B cell (primary cell): ENCODE measurements at places on chromosomes 11 and 22. TPM values are rescaled to one million over a fixed set of nuclear protein-coding genes. Genes with fewer than 3 reads are reported as not detected.
A peak's percentile ranks its signal among the peaks of the same experiment; 100 is the strongest.

The BARX2 gene
- not detected in 2 replicates for total RNA-seq

GRCh38 chr11:10322830-10323792 lies 18.2 kb downstream of the ADM start:
- DNase-seq, result peak; percentile 70

GRCh38 chr11:21543901-21544300 lies 649.0 kb upstream of the ANO5 start:
- no peak for DNase-seq

- no peak for DNase-seq
Observed at GRCh38 chr11:72534371-72535193, 100.3 kb upstream of the CLPB start.

- no peak for DNase-seq
Observed at GRCh38 chr11:37456746-37457145, 858.7 kb upstream of the RAG2 start.

DNA sequence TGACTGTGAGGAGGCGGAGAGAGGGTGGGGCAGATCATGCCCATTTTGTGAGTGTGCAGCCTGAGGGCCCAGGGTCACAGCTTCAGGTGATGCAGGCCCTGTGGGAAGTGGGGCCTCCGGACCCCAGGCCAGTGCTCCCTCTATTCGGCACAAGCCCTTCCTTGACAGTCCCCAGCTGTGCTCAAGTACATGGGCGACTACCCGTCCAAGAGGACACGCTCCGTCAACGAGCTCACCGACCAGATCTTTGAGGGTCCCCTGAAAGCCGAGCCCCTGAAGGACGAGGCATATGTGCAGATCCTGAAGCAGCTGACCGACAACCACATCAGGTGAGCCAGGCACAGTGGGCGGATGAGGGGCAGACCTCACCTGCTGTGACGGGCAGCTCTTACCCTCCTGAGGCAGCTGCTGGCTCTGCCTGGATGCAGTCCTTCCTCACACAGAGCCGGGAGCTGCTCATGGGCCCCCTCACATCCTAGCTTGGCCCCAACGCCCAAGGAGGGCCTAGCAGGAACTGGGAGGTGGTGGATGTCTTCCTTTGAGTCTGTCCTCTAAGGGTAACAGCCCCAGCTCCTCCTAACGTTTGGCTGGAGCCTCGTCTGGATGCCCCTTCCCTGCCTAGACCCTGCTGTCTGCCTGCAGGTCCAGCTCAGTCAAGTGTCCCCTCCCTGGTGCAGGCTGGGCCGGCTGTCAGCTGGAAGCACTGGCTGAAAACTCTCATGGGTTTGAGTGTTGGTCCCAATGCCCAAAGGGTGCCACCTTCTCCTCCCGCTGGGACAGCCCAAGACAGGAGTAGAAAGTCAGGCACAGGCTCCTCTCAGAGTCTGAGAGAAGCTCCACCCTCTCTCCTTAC lies 76.1 kb downstream of the MYO7A start:
- no peak for DNase-seq

DNA sequence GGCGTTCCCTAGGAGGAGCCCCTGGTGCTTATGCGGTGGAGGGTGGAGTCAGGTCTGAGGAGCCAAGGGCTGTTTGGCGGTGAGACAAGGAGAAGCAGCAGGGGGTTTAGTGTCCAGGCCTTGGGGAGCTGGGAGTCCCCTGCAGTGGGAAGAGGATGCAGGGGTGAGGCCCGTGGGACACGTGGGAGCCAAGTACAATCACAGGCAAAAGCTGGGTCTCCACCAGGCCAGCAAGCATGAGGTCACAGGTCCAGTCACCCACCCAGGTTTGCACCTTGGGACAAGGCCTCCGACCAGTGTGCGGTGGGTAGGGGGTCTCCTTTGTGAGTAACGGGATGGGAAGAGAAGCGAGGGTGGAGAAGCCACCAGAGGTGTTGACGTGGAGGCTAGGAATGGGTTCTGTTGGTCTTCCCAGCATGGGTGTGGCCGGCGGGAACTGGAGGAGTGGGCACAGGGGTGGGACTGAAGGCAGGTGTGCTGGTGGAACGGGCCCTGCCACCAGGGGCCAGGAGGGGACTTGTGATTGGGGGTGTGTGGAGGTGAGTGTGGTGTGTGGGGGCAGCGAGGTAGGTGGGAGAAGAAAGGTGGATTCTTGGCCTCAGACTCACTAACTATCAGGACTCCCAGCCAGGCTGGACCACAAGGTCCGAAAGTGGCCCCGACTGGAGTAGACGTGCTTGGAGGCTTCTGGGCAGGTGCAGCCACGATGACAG lies 953.6 kb downstream of the TBC1D22A start:
- DNase-seq, result no peak

- DNase-seq, result peak; percentile 78
Observed at GRCh38 chr22:37498289-37498909, 12.2 kb upstream of the MFNG start.

DNA sequence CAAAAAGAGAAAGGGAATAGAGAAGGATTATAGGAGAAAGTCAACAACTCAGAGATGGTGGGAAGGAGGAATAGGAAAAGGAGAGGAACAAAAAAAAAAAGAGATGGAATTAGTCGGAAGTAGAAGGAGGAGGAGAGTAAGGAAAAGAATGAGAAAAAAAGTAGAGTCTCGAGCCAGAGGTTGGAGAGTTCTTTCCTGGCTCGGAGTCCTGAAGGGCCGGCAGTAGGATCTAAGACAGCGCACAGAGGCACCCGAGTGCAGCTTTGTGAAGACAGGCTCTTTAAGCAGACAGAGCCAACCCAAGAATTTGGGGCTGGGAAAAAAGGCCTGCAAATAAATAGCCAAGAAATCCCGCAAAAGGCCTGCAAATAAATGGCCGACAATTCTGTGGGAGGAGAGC lies 170.4 kb upstream of the CCDC90B start:
- DNase-seq, result no peak

- no peak for DNase-seq
Observed at GRCh38 chr11:117595440-117595839, 201.6 kb downstream of the DSCAML1 start.

- no peak for DNase-seq
Observed at GRCh38 chr11:12174477-12175143, 64.2 kb downstream of the MICAL2 start.

DNA sequence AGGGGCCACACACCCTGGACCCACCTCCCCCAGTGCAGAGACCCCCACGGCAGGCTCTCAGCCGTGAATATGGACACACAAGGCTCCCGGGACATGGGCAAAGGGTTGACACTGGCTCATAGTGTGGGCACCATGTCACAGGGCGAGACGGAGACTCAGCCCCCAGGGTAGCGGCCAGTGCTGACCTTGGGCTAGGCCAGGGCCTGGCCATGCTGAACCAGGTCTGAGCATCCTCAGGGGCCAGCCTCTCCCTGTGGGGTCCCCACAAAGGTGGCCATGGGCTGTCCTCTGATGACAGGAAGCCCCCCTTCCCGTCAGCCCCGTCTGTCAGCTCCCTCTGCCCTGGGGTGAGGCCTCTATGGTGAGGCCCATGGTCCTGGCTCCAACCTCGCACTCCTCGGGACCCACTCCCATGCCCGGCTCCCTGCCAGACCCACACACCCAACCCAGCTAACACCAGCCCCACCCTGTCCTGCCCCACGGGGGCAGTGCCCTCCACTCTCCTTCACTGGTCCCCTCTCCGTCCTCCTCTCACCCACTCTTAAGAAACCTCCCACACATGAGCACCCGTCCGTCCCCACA lies 19.0 kb upstream of the PRODH start:
- no peak for DNase-seq

- DNase-seq, result no peak
Observed at GRCh38 chr22:49390954-49391353, 436.7 kb downstream of the BRD1 start.

The GLB1L3 gene
- total RNA-seq, result not detected in 2 replicates

DNA sequence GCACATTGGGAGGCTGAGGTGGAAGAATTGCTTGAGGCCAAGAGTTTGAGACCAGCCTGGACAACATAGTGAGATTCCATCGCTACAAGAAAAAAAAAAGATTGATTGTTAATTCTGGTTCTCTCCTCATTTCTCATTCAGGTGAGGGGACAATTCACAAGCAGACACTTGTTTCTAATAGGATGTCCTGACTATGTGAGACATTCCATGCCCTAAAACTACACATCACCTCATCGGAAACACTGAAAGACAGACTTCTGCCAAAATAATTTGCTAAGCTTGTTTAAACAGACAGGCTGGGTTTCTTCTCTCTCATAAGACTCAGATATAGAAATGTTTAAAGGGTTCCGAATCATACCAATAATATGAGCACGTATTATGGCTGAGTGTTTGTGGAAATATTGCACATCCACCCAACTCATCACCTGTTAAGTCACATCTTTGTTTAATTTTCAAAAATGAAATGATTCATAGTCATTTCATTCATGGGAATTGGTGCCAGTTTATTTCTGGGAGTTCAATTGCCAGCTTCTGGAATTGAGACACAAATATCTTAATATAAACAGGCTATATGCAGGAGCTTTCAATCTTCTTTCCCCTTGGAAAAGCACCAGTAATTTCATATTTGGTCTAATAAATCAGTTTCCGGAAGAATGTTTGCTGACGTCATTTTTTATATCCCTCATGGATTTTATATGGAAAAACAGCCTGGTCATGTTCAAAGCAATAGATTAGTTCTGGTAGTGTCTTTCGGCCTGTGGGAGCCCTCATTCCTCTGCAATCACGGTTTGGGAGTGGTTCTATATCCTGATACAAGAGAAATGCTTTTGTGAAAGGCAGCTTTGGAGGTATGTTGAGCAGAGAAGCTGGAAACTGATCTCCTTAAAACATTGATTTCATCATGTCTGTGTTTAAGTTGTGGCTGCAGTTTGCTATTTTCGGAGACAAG lies 87.0 kb downstream of the BDNF start:
- no peak for DNase-seq

The ANGPTL5 gene
- not detected in 2 replicates for total RNA-seq

The IGSF22 gene
- 1.6 and 2.6 TPM in 2 replicates for total RNA-seq

The TYR gene
- total RNA-seq, result not detected in 2 replicates

The TMA7B gene
- 1.4 and 1.7 TPM in 2 replicates for total RNA-seq

GRCh38 chr11:44174842-44175241 lies 79.4 kb downstream of the EXT2 start:
- no peak for DNase-seq

DNA sequence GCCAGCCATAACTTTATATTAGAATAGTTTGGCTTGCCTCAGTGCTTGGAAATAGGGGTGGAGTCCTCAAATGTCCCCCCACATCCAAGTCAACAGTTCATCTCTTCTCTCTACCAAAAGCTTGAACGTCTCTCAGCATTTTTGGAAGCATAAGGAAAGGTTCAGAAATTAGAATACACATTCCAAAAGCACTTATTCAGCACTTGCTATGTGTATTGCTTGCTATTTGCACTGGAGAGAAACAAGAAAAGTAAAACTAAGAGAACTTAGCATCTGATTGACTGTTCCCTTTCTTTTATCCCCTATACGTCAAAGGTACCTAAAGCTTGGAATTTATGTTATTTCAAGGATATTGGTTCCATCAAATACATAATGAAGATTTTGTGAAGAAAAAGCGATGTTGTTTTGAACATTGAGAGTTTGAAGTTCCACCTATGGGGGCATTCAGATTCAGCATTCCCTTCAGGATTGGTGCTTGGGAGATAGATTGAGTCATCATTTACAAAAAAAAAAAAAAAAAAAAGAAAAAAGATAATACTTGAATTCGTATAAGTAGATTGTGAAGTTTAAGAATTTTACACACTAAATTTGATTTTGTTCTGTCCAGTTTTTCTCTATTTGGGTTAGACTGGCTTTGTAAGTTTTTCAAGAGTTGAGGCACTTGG lies 1.3 kb downstream of the TBRG1 start:
- no peak for DNase-seq

GRCh38 chr11:82536706-82537105 lies 197.0 kb downstream of the FAM181B start:
- DNase-seq, result no peak
